ENCODE measurements at places on chromosomes 16 and 17.
A peak's percentile ranks its signal among the peaks of the same experiment; 100 is the strongest.

GRCh38 chr16:48180868-48181480, 25.2 kb upstream of the ABCC12 start:
- no peak for DNase-seq

GRCh38 chr17:17096438-17097178, 54.4 kb downstream of the MPRIP start:
- DNase-seq: no peak

GRCh38 chr16:8665529-8665928, 8.9 kb upstream of the ABAT start:
- no peak for DNase-seq

DNA sequence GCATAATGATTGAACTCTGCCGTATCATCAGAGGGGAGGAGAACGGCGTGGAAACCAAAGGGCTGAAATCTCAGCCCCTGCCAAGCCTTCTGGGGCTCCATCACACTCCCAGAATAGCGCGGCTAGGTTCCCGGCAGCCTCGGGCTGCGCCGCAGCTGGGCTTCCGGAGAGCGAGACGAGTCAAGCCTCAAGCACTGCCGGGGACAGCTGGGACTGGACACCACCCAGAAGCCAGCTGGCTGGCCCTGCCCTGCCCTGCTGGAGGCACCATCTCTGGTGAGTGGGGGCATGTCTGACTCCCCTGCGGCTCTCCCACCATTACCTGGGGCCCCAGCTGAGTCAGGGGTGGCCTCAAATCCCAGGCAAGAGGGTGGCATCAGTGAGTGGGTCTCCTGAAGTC, 7.2 kb upstream of the GPRC5C start:
- DNase-seq: no peak

DNA sequence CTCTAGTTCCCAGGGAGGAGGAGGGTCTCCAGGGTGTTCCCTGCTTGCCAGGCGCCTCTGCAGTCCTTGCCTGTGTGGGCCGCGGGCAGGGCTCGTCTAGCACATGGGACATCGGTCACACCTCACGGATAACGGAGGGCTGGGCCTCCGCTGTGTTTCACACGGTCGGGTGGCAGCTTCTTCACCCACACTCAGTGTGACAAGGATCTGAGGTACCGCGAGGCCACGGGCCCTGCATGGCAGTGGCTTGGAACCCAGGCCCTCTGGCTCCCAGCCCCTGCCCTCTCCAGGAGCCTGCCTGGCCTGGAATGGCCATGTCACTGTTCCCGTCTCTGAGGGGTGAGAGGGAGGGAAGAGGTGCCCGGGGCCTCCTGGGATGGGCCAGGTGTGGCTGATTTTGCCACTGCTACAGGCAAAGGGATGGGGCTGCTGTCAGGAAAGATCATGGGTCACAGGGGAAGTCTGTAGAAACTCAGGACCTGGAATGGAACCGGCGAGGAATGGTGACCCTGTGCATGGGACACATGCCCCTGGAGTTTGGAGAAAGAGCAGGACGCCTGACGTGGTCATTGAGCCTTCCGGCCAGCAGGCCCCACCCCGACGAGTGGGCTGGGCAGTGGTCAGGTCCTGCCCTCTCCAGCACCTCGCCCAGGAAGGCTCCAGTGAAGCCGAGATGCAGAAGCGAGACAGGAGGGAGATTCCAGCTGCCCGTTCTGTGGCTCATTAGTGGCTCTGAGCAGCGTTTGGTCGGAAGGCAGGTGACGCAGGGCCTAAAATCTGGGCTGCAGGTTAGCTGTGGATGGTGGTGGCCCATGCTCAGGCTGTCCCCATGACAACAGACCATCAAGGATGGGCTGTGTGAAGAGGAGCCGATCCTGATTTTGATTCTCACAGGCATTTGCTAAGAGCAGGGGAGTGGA, 76.5 kb upstream of the GSE1 start:
- DNase-seq: no peak

- no peak for DNase-seq
Measured at GRCh38 chr16:70736465-70737376, 50.9 kb upstream of the MTSS2 start.

GRCh38 chr17:17732444-17732843, 51.2 kb downstream of the RAI1 start:
- no peak for DNase-seq

DNA sequence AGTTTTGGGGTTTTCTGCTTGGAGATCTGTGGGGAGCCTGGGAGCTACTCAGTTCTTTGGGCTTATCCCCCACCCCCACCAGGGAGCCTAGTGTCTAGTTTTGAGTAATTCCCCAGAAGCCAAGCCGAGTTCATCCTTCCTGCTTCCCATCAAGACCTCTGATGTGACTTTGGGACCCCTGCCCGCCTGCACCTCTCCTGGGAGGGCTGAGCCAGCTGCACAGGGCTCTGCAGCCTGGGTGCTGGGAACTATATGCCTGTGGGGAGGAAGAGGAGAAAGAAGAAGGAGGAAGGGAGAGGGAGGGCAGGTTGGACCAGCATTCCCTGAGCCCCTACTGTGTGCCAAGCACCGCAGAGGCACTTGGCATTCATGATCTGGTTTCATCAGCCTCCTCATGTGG, 178.9 kb downstream of the TMEM132E start:
- no peak for DNase-seq

GRCh38 chr17:81717766-81718089, 5.6 kb downstream of the SLC25A10 start:
- DNase-seq: no peak

GRCh38 chr17:29451121-29451742, 61.1 kb downstream of the TAOK1 start:
- no peak for DNase-seq

DNA sequence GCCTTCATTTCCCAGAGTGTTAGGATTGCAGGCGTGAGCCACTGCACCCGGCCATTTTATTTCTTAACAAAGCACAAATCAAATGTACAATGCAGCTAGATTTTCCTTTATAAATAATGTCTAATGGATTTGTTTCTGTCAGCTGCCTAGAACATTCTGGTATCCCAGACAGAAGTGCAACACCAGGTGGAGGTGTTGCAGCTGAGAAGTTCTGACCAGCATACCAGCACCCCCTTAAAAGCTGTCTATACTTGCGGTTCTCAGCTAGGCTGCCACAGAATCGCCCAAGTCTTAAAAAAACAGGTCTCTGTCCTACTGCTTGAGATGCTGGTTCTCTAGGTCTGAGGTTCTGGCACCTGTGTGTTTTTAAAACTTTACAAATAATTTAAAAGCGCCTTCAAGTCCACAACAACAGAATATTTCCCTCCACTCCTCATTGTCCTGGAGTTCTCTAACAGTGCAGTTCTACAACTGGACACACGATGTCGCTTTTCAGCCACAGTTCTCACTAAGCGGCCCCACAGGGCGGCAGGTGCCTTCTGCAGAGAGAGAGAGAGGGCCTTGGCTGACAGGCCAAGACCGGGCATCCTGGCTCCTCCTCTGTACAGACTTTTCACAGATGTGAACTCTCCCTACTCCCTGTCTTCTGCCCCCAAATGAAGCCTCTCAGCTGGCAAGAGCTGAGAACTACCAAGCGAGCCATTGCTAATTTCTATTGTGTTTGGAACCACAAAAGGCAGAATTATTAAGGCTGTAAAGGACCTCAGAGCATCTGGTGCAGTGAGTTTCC, 32.6 kb upstream of the MEOX1 start:
- peak; percentile 69 for DNase-seq

- DNase-seq: no peak
Measured at GRCh38 chr16:49016461-49016860, 265.2 kb downstream of the CBLN1 start.

- DNase-seq: peak; percentile 97
Measured at GRCh38 chr17:8192070-8192815, 2.3 kb upstream of the BORCS6 start.

GRCh38 chr16:27595475-27595874, 45.5 kb downstream of the KATNIP start:
- peak; percentile 56 for DNase-seq

DNA sequence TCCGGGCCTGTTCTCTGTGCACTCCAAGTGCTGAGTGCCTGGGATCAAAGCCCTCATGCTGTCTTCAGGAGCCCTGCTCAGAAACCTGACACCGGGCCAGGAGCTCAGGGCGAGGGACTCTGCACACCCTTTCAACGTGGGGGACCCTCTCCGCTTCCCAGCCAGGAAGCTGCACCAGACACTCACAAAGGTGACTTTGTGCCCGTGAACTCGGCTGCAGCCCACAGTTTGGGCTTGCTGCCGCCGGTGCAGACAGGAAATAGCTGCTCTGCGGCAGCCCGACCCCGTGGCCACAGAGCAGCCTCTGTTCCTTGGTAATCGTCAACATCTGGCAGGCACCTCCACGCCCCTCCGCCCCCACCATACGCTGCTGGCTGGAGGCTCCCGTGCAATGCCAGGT, 93.4 kb upstream of the METRNL start:
- DNase-seq: peak; percentile 16

DNA sequence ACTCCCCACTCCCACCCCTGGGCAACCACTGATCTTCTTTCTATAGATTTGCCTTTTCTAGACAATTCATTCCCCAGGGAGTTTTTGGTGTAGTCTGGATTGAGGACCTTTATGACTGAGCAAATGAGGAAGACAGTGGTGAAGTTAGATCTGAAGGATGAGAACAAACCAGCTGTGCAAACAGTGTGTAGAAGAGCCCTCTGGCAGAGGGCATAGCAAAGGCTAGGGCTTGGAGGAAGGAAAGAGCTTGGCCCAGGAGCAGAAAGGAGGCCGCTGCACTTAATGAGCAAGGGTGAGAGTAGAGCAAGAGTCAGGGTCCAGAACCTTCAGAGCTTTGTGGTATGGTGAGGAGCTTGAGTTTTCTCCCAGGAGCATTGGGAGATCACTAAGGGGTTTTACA, 352.7 kb downstream of the CA10 start:
- DNase-seq: peak; percentile 92

DNA sequence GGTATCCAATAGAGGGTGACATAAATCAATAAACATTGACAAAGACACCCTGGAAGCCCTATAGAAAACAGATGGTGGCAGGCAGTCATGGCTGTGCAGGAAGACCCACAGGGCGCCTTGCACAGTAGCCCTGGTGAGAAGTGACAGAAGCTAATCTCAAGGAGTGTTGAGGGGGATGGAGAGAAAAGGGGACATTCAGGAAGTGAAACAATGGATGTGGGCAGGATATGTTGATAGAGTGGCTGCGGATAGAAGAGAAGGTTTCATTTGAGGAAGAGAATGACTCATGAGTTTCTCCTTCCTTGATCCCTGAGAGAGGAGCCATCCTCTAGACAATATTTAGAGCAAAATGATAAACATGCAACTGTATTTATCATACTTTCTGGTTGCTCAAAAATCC, 468.8 kb upstream of the HSBP1 start:
- DNase-seq: no peak

GRCh38 chr16:49629851-49630250, 226.1 kb downstream of the ZNF423 start:
- no peak for DNase-seq

- no peak for DNase-seq
Measured at GRCh38 chr17:79408251-79408650, 202.6 kb downstream of the RBFOX3 start.

DNA sequence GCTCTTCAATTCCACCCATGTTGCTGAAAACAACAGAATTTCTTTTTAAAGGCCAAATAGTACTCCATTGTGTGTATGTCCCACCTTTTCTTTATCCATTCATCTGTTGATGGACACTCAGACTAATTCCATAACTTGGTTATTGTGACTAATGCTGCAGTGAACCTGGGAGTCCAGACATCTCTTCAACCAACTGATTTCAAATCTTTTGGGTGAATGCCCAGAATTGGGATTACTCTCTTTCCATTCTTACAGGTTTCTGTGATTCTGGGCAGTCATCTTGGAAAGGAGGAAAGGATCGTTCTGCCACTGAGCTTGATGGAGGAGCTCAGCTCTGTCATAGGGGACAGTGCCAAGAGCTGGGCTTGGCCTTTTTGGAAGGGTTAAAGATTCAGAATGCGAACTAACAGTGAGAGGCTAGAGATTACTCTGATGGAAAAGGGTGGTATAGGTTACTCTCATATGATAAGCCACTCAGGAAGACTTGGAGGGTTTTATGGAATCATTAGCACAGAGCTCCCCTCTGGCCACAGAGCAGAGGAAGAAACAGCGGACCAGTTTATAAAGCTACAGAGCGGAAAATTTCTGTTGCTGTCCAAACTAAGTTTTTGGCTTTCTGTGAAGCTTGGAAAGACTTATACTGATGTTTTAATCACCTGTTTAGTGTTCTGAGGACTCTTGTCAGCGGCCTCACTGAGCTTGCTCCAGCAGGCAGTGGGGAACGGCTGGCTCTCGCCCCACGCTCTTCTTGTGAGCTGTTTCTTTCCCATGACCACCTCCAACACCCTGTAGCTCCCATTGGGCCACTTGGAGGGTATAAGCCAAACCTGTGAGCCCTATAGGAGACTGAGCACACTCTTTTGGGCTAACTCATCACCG, 48.3 kb downstream of the HIC1 start:
- DNase-seq: no peak

- DNase-seq: no peak
Measured at GRCh38 chr16:47059991-47060390, 83.8 kb downstream of the NETO2 start.

DNA sequence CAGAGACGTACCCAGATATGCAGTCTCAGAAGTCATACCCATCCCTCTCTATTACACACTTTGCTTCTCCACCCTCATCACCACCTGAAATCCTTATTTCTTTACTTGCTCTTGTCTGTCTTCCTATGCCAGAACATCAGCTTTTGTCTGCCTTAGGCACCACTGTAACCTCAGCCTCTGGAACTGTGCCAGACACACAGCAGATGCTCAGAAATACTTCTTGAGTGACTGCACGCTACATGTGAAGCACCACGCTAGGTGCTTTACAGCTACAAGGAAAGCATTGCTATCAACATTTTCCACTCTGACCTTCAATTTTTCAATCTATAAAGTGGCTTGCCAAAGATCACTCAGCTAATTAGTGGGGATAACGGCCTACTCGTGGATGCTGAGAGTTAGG, 226.8 kb downstream of the CHD9NB start:
- DNase-seq: peak; percentile 81

GRCh38 chr17:62658136-62658920, 30.9 kb downstream of the MRC2 start:
- DNase-seq: no peak

DNA sequence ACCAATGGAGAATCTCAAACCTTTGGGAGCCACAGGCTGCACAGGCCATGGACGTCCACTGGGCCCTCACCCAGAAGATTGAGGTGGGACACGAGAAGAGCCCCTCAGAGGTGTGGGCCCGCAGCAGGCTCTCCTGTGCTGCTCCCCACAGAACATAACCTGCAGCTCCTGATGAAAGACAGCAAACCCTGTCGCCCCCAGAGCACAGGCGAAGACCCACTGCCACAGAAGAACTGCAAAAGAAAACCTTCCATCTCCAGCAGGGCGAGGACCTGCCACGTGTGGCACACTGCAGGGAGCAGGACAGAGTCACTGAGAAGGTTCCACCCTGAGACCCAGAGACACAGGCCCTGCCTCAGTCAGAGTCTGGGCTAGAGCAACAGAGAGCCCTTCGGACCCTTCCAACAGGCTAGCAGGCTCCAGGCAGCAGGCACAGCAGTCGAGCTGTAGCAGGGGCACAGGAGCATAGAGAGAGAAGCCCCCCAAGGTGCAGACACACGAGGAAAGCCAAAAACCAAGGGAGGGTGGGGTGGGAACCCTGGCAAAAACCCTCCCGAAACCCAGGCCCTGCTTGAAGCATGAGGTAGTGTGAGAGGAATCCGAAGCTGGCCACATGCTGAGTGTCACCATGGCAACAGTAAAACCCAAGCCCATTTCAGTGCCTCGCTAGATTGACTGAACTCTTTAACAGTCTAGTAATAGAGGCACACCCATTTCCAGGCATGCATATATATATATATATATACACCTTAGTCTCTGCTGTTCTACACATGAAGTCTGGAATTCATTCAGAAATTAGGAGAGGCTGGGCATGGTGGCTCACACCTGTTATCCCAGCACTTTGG, 60.0 kb upstream of the CHMP6 start:
- no peak for DNase-seq

GRCh38 chr16:30569746-30570635, 1.5 kb downstream of the ZNF688 start:
- DNase-seq: no peak
